ENCODE measurements at places on chromosomes 1 and 21.

- DNase-seq, result no peak
These were observed 8.7 kb upstream of the LGR6 start for GRCh38 chr1:202184750-202185460.

DNA sequence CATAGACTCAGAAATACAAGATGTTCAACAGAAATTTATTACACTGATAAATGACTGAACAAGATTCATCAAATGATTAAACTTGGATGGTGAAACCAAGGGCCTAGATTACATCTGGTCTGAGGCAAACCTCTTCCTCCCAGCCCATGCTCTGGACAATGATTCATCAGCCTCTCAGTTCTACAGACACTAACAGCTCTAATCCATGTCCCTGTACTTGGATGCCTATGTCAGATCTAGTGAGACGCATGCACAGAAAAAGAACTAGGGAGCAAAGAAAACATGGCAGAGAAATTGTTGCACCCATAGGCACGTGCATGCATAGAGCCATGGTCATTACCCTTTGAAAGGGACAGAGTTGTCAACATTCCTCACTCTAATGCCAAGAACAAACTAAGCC, 250.1 kb downstream of the KCNH1 start:
- no peak for DNase-seq

GRCh38 chr1:181568736-181569135, 85.4 kb downstream of the CACNA1E start:
- DNase-seq, result no peak

DNA sequence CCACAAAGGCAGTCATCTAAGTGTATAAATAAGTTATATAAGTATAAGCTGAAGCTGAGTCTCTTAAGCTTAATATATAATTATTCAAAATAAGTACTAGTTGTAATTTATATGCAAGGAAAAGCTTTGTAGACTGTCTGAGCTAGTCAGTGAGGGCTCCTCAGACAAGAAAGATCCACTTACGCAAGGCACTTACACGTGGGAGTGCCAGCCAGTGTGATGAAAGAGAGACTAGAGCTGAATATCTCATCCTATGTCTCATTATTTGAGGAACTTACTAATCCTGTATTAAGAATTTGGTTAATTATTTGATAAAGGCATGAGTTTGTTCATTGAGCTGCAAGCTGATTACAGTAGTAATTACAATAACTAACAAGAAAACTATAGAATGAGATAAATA, 146.9 kb downstream of the PDE4B start:
- no peak for DNase-seq

- DNase-seq, result no peak
These were observed 43.9 kb upstream of the SGIP1 start for GRCh38 chr1:66489972-66490601.

DNA sequence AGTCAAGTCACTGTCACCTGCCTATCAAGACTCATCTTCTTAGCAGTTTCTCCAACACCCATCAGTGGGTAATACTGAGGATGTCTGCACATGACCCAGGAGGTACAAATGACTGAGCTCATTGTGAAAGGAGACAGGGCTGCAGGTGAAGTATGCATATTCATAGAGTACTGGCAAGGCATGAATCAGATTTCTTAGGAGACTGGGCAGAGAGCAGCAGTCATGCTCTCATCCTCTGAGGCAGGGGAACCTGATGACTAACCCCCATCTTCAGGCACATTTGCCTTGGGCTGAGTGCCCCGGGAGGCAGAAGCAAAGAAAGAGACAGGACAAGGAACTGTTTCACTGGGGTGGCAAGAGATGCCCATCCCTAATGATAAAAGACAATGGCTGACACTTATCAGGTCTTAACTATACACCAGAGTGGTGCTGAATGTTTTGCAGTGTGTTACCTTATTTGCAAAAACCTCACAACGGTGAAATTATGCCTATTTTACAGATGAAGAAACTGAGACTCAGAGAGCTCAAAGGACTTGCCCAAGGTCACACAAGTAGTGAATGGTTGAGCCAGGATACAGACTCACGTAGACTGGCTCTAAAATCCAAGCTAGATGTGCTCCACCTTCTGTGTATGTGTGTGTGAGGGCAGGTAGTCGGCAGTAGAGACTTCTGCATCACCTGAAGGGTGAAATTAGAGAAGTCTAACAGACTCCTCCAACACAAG, 9.2 kb upstream of the GRHL3 start:
- no peak for DNase-seq

DNA sequence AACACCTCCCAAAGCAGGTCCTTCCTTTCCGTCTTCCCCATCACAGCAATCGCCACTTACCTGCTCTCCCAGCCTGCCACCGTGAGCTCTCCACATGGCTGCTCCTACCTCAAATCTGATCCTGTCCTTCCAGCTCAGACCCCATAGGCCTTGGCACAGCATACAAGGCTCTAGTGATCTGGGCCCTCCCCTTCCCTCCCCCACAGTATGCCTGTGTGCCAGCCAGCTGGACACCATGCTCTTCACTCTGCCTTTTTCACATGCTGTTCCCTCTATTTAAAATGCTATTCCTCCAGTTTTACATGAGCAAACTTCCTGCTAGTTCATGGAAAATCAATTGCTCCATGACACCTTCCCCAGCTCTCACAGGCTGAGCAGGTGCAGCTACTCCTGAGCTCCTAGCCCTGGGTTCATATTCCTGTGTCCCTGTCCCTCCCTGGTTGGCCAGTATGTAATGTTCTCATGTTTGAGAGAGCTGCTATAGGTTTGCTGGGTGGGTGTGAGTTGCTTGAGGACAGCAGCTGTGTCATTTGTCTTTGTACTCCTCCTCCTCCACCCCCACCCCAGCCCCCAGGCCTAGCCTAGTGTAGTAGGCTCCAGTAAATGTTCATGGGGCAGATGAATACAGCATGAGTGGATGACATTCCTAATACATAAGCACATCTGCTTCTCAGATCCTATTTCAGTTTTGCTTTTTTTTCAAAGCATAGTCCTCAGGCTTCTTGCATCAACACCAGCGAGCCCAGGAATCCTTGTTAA, 6.3 kb upstream of the TNNT2 start:
- no peak for DNase-seq

DNA sequence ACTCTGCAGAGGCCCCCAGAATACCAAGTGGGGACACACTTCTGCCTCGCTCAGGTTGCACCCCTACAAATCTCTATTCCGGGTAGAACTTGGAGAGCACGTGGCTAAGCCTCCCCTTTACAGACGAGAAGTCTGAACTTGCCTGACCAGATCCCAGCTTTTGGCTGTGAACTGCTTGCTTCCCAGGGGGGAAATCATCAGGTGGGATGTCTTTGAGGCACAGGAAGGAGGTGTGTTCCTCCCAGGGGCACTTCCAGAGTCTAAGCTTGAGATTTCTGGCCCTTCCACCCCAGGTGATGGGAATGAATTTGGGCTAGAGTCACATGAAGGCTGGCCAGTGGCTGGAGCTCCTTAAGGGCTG, 1.3 kb upstream of the S100A3 start:
- no peak for DNase-seq

- no peak for DNase-seq
These were observed 66.7 kb downstream of the ITPKB start for GRCh38 chr1:226672339-226672762.

- DNase-seq, result no peak
These were observed 54.3 kb downstream of the SLX9 start for GRCh38 chr21:44994047-44994694.

DNA sequence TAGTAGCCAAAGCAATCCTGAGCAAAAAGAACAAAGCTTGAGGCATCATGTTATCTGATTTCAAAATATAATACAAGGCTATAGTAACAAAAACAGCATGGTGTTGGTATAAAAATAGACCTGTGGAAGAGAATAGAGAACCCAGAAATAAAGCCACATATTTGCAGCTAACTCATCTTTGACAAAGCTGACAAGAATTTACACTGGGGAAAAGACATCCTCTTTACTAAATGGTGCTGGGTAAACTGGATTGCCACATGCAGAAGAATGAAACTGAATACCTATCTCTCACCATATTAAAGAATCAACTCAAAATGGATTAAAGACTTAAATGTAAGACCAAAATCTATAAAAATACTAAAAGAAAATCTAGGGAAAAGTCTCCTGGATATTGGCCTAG, 59.5 kb upstream of the CD55 start:
- no peak for DNase-seq
